T-helper 2 cell treated with Interferon-gamma antibody and Interleukin-4, amounts not matched to agents 5 μg/mL and 100 μg/mL, for 36 hours (primary cell): ENCODE measurements at places on chromosomes 1 and 21.

DNA sequence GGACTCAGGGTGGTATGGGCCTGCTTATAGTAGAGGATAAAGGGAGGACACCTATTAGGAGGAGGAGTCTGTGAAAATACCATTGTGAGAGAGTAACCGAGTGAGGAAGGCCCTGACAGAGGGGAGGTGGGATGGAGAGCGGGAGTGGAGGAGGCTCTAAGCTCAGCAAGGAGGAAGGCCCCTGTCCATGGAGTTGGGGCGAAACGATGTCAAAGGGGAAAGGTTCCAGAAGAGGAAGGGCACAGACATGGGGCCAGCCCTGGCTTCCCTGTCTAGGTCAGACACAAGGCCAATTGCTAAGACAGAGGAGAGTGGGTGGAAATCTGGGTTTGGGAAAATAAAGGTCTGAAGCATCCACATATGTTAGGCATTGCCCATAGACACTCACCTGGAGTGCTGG is 44.2 kb downstream of the ELK4 start:
- no peak for DNase-seq

DNA sequence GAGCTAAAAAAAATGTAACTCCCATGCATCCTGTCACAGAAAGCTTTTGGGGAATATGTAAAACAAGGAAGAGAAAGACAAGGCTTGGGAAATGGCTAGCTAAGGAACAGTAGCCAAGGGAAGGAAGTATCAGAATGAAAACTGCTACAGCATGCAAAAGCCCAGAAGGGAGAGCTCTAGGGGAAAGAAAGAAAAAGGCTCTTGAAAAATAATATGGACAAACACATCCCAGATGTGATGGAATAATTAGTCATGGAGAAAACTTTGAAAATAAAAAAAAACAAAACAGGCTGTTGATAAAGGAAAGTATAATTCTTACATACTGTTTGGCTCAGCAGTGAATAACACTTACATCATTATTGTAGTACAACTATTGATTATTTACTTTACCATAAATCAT is 47.9 kb upstream of the VCAM1 start:
- no peak for DNase-seq

DNA sequence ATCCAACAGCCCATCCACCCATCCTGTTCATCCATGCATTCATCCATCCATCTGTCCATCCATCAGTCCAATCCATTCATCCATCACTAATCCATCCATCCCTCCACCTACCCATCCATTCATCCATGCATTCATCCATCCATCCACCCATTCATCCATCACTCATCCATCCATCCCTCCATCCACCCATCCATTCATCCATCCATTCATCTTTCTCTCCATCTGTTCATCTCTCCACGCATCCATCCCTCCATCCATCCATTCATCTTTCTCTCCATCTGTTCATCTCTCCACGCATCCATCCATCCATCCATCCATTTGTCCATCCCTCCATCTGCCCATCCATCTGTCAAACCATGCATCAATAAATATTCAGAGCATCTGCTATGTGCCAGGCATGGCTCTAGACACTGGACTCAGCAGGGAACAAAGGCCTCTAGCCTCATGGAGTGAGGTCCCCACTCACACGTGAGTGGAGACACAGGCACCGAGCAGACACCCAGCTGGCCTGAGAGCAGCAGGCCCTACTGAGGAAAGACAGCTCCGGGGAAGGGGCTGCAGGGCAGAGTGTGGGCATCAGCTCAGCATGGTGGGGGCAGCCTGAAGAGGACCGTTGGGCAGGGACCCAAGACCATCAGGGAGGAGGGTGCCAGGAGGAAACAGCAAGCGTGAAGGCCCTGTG is 9.6 kb downstream of the KRTAP10-1 start:
- DNase-seq = no peak

DNA sequence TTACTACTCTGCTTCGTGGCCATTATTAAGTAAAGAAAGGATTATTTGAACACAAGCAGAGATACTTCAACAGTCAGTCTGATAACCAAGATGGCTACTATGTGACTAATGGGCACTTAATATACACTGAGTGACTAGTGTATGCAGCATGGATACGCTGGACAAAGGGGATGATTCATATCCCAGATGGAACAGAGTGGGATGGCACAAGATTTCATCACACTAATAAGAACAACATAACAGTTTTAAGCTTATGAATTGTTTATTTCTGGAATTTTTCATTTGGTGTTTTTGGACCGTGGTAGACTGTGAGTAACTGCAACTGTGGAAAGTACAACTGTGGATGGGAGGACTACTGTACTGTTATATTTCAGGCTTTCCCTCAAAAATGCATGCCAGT is 9.4 kb downstream of the ZCCHC17 start:
- DNase-seq = no peak

- DNase-seq = no peak
Observed at GRCh38 chr1:246199086-246199645, 307.9 kb downstream of the SMYD3 start.

- DNase-seq = no peak
Observed at GRCh38 chr1:92747735-92748134, 37.2 kb downstream of the EVI5 start.

- no peak for DNase-seq
Observed at GRCh38 chr1:5119366-5120234, 465.2 kb downstream of the AJAP1 start.

- DNase-seq = no peak
Observed at GRCh38 chr1:10686404-10687040, 109.9 kb downstream of the CASZ1 start.

DNA sequence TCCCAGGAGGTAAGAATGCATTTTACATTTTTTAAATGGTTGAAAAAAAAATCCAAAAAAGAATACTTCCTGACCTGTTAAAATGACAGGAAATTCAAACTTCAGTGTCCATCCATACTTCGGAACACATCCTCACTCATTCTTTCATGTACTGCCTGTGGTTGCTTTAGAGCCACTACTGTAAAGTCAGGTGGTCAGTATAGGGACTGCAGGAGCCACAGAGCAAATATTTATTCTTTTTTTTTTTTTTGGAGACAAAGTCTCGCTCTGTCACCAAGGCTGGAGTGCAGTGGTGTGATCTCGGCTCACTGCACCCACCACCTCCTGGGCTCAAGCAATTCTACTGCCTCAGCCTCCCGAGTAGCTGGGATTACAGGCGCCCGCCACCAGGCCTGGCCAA is 124.7 kb downstream of the CLIC6 start:
- no peak for DNase-seq
